ENCODE measurements at places on chromosomes 4 and X. TPM values are rescaled to one million over a fixed set of nuclear protein-coding genes. Genes with fewer than 3 reads are reported as not detected.

DTHD1 gene
- not detected for total RNA-seq

ARHGEF38 gene
- not detected for total RNA-seq

ARHGAP6 gene
- 2.2 TPM for total RNA-seq

INPP4B gene
- total RNA-seq, result 6.9 TPM

LRRC66 gene
- 0.17 TPM for total RNA-seq

SCML2 gene
- total RNA-seq, result 1.2 TPM

KCND1 gene
- total RNA-seq, result 1.3 TPM

NIPAL1 gene
- total RNA-seq, result 0.50 TPM

OPRPN gene
- total RNA-seq, result not detected

ADH4 gene
- total RNA-seq, result not detected

TMEM150C gene
- 0.34 TPM for total RNA-seq

STARD8 gene
- total RNA-seq, result 2.7 TPM

CD38 gene
- under 0.01 TPM for total RNA-seq

All from bronchus fibroblast of lung (primary cell).